ENCODE measurements at places on chromosomes 12 and 14.
A peak's percentile ranks its signal among the peaks of the same experiment; 100 is the strongest.

- no peak for DNase-seq
These were observed 105.2 kb downstream of the FGD4 start for GRCh38 chr12:32504591-32504990.

GRCh38 chr12:52615208-52615868 is 3.0 kb downstream of the KRT73 start:
- no peak for DNase-seq

- peak; percentile 69 for DNase-seq
These were observed 4.8 kb downstream of the YBX3 start for GRCh38 chr12:10718279-10718821.

GRCh38 chr14:24834956-24835355 is 201.0 kb upstream of the GZMB start:
- no peak for DNase-seq

GRCh38 chr12:124319368-124320050 is 24.6 kb downstream of the RFLNA start:
- no peak for DNase-seq

DNA sequence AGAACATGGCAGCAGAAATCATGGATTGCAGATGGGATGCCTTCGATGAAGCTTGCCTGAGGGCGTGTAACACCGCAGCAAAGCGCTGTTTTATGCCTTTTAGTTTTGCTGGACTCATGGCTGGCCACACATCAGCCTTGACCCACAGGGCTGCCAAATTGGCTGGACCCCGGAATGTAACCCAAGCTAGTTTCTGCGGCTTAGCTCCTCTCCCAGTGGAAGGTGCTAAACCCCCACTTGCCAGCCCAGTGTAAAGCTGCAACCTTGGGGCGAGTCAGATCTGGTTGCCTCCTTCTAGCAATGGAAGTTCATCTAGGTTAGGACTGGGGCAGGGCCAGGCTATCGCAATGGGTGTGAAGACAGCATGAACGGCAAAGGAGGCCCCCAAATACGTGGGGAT is 38.3 kb downstream of the MEG3 start:
- no peak for DNase-seq

- DNase-seq: no peak
These were observed 72.8 kb downstream of the GALNT4 start for GRCh38 chr12:89451841-89452251.

DNA sequence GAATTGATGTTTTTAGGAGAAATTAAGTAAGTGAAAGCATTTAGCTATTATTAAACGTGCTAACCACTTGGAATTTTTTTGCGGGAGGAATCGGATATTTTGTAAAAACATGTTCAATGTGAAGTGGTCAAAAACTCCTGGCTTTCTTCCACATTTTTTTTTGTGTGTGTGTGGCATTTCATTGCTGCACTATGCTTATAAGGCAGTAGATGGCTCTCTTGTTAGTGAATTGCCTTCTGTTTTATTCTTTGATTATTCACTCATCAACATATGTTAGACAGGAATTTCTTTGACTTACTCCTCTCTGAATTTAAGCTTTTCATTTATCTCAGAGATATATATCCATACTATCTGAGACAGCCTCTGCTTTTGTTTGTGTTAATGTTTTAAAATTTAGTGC is 71.3 kb downstream of the DERA start:
- no peak for DNase-seq

DNA sequence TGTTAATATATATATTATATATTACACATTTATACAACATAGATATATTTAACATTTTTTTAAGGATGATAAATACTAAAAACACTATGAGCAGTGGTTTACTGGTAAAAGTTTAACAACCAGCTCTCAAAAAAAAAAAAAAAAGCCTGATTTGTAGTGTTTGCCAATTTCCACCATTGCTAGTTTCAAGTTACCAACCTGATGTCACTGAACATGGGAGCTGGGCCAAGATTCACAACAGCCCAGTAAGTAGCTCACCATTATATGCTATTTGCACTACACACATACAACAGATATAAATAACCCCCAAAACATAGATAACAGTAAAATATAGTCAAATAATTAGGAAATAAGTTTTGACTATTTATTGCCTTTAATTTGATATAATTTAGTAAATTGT is 28.9 kb upstream of the TMX1 start:
- no peak for DNase-seq

DNA sequence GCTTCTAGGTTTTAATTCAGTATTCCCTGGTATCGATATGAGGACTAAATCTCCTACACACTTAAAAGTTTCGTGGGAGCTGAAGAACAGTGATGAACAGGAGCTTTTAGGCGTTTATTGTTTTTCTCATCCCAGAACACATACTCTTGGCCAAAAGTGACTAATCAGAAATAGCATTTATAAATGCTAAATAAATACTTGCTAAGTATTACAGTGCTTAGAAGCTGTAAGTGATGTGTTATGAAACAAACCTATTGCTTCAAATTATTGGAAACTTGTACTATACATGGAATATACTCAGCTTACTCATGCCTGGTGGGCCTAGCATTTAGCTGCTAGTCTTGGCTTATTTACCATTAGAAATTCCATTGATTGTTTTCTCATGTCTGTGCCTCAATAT is 24.9 kb downstream of the FRS2 start:
- DNase-seq: no peak
